Panc1 (cell line): ENCODE measurements at places on chromosomes 12 and 14. TPM values are rescaled to one million over a fixed set of nuclear protein-coding genes. Genes with fewer than 3 reads are reported as not detected.

TOGARAM1 gene
- 11.6 TPM for total RNA-seq

SDSL gene
- 5.8 TPM for total RNA-seq

IL26 gene
- total RNA-seq, result not detected

SPIC gene
- not detected for total RNA-seq

SYCP3 gene
- not detected for total RNA-seq

NXPH4 gene
- total RNA-seq, result 2.1 TPM

NTS gene
- 1.5 TPM for total RNA-seq

B4GALNT3 gene
- 2.3 TPM for total RNA-seq

AMIGO2 gene
- 21.8 TPM for total RNA-seq

SIX6 gene
- not detected for total RNA-seq

RIN3 gene
- 10.9 TPM for total RNA-seq

PTCSC3 gene
- total RNA-seq, result not detected

KERA gene
- total RNA-seq, result not detected

GRCh38 chr14:36258241-36258640 is 62.2 kb downstream of the MBIP start:
- no peak overlapping the region for H3K27ac ChIP-seq
- no peaks in the 10 kb centered on the region for H3K36me3 ChIP-seq
- H3K4me3 ChIP-seq, result no peak overlapping the region
- no peaks in the 10 kb centered on the region for H3K4me1 ChIP-seq
- H3K27me3 ChIP-seq, result peaks cover 3% of the 10 kb centered on the region; the same call in 1 of the 2 replicates
- no peak for DNase-seq

- no peaks in the 10 kb centered on the region for H3K4me1 ChIP-seq
- H3K36me3 ChIP-seq, result no peaks in the 10 kb centered on the region
- no peak overlapping the region for H3K4me3 ChIP-seq
Measured at GRCh38 chr14:90599339-90599738, 202.5 kb downstream of the CALM1 start.

- no peak overlapping the region for H3K27ac ChIP-seq
- H3K4me3 ChIP-seq, result no peak overlapping the region
- peaks cover 4% of the 10 kb centered on the region; the same call in 1 of the 2 replicates for H3K4me1 ChIP-seq
- no peak for DNase-seq
Measured at GRCh38 chr12:57724003-57724935, 14.3 kb downstream of the AGAP2 start.

DNA sequence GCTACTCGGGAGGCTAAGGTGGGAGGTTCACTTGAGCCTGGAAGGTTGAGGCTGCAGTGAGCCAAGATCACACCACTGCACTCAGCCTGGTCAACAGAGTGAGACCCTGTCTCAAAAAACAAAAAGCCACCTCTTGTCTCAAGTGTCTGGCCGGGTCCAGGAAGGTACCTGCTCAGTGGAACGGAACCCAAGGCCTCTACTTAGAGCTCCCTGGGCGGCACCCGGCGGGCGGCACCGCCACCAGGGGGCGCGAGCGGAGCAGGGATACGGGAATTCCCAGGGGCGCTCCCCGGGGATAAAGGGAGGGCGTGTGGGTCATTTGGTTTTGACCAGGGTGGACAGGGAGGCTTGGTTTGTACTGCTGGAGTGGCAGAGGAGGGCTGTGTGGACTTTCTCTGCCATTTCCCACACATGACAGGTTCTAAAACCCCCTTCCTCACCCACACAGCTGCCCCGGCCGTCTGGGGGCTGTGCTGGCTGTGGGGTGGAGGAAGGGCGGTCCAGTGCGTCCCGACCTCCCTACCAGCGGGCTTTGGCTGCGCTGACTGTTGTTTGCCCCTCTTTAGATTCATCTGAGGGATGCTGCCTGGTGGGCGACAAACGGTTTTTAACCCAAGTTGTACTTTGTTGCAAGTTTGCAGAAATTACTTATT is 91.4 kb downstream of the SETD3 start:
- H3K4me3 ChIP-seq, result no peak overlapping the region
- no peaks in the 10 kb centered on the region for H3K27me3 ChIP-seq
- no peaks in the 10 kb centered on the region for H3K4me1 ChIP-seq

DNA sequence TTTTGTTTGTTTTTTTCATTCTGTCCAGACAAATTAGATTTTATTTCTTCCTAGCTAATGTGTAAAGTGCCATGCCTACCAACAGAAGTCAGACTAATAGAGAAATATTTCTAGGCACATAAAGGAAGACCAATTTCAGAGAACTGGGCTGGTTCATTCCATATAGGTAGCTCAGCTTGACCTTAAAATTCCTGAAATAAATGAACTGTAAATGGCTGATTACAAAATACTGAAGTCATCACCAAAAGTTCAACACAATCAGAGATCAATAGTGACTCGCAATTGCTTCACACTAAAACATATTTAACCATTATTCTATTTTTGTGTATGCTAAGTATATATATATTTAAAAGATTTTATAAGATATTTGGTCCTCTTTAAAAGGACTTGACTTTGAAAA is 34.2 kb downstream of the PTPRB start:
- no peaks in the 10 kb centered on the region for H3K4me1 ChIP-seq
- DNase-seq, result no peak
- H3K27ac ChIP-seq, result no peak overlapping the region

DNA sequence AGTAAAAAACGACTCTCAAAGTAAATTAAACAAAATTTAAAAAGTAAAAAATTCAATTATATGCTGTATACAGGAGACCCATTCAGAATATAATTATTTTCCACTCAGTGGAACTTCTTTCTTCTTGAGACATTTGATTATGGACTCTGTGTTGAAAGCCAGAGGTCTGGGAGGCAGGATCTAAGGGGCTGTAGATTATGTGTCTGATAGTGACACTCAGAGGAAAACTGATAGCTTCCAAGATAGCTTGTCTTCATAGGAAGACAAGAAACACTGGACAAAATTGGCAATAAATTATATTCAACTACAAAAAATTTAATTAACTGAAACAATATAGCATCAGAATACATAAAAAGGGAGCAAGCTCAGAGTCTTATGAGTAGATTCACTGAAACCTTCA is 135.8 kb downstream of the KITLG start:
- H3K27ac ChIP-seq, result no peak overlapping the region
- H3K36me3 ChIP-seq, result no peaks in the 10 kb centered on the region
- no peaks in the 10 kb centered on the region for H3K4me1 ChIP-seq

- no peaks in the 10 kb centered on the region for H3K27me3 ChIP-seq
- no peak overlapping the region for H3K4me3 ChIP-seq
- H3K36me3 ChIP-seq, result no peaks in the 10 kb centered on the region
- DNase-seq, result no peak
Measured at GRCh38 chr12:76265424-76266180, 82.6 kb downstream of the BBS10 start.

- DNase-seq, result no peak
- no peaks in the 10 kb centered on the region for H3K4me1 ChIP-seq
- no peaks in the 10 kb centered on the region for H3K36me3 ChIP-seq
- H3K27ac ChIP-seq, result no peak overlapping the region
Measured at GRCh38 chr12:31807773-31808097, 78.9 kb upstream of the AMN1 start.

- H3K27ac ChIP-seq, result no peak overlapping the region
- H3K4me1 ChIP-seq, result no peaks in the 10 kb centered on the region
- no peak overlapping the region for H3K4me3 ChIP-seq
- no peak for DNase-seq
- H3K36me3 ChIP-seq, result no peaks in the 10 kb centered on the region
Measured at GRCh38 chr12:25929142-25929541, 29.3 kb upstream of the RASSF8 start.

GRCh38 chr12:20963762-20964161 is 153.3 kb downstream of the SLCO1B3 start:
- no peak overlapping the region for H3K4me3 ChIP-seq
- H3K36me3 ChIP-seq, result no peaks in the 10 kb centered on the region

- DNase-seq, result no peak
- no peak overlapping the region for H3K4me3 ChIP-seq
- no peaks in the 10 kb centered on the region for H3K36me3 ChIP-seq
- no peaks in the 10 kb centered on the region for H3K4me1 ChIP-seq
Measured at GRCh38 chr14:21278632-21279031, 1.3 kb upstream of the RPGRIP1 start.

- no peak overlapping the region for H3K27ac ChIP-seq
- no peaks in the 10 kb centered on the region for H3K4me1 ChIP-seq
- H3K36me3 ChIP-seq, result no peaks in the 10 kb centered on the region
- H3K27me3 ChIP-seq, result peaks cover 17% of the 10 kb centered on the region
Measured at GRCh38 chr12:57040211-57040610, 9.7 kb downstream of the MYO1A start.

GRCh38 chr12:95258803-95259202 is 41.2 kb downstream of the VEZT start:
- DNase-seq, result no peak
- no peaks in the 10 kb centered on the region for H3K27me3 ChIP-seq
- H3K36me3 ChIP-seq, result peaks cover 26% of the 10 kb centered on the region

DNA sequence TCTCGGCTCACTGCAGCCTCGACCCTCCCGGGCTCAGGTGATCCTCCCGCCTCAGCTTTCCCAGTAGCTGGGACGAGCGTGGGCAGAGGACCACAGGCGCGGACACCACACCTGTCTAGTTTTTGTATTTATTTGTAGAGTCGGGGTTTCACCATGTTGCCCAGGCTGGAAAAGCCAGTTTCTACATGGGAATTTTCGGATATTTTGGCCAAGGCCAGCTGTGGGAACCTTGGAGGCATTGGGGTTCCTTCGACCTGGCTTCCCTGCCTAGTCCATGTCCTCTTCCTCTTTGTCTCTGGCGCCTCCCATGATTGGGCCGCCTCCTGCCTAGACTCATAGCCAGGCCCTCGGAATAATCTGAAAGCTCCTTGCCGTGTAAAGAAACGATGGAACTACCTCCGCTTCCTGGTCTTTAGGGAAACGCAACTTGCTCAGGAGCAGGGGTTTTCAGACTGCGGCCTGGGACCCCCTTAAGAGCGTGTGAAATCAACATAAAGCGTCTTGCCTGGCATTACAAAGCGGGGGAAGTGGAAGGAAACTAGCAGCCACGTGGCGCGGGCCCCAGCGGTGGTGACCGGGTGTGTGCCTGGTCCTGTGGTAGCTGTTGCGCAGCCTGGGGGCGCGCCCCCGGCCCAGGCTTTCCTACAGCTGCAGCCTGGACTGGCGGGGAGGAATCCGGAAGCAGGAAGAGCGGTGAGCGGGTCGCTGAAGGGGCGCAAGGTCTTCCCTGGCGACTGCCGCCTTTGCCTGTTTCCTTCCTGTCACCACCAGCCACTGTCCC is 1.4 kb upstream of the HSP90AA1 start:
- H3K27ac ChIP-seq, result peak overlapping the region; percentile 91
- peaks cover 21% of the 10 kb centered on the region for H3K36me3 ChIP-seq
- H3K4me1 ChIP-seq, result peaks cover 21% of the 10 kb centered on the region
- DNase-seq, result no peak
- no peaks in the 10 kb centered on the region for H3K27me3 ChIP-seq

- no peak overlapping the region for H3K4me3 ChIP-seq
- no peaks in the 10 kb centered on the region for H3K36me3 ChIP-seq
- H3K4me1 ChIP-seq, result no peaks in the 10 kb centered on the region
- no peak for DNase-seq
- H3K27ac ChIP-seq, result no peak overlapping the region
Measured at GRCh38 chr12:13154027-13154538, 42.4 kb upstream of the EMP1 start.

DNA sequence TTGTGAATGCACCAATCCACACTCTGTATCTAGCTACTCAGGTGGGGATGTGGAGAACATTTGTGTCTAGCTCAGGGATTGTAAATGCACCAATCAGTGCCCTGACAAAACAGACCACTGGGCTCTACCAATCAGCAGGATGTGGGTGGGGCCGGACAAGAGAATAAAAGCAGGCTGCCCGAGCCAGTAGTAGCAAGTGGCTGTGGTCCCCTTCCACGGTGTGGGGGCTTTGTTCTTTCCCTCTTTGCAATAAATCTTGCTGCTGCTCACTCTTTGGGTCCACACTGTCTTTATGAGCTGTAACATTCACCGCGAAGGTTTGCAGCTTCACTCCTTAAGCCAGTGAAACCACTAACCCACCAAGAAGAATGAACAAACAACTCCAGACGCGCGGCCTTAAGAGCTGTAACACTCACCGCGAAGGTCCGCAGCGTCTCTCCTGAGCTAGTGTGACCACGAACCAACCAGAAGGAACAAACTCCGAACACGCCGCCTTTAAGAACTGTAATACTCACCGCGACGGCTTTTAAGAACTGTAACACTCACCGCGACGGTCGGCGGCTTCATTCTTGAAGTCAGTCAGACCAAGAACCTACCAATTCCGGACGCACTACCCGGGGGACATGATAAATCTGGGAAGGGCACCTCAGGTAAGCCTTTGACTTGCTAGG is 4.6 kb upstream of the LDHB start:
- no peaks in the 10 kb centered on the region for H3K4me1 ChIP-seq
- no peak overlapping the region for H3K27ac ChIP-seq
- no peak for DNase-seq
- H3K36me3 ChIP-seq, result no peaks in the 10 kb centered on the region; the same call in 1 of the 2 replicates

DNA sequence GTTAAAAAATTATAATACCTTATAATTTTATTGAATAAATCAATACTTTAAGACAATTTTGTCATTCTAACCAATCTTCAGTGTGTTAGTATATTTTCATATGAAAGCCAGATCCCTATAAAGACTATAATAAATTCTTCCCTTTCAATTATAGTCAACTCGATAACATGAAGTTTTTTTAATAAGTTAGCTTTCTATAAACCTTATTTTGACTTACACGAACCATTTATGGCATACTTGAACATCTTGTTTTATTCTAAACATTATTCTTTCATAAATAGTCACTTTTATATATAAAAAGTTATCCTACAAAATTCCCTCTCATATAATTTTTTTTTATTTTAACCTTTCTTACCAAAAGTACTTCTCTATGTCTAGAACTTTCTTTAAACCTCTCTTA is 1002.3 kb downstream of the TMEM121 start:
- H3K36me3 ChIP-seq, result no peaks in the 10 kb centered on the region
- no peaks in the 10 kb centered on the region for H3K27me3 ChIP-seq
- H3K27ac ChIP-seq, result no peak overlapping the region
- H3K4me1 ChIP-seq, result no peaks in the 10 kb centered on the region
- no peak for DNase-seq

- no peak overlapping the region for H3K27ac ChIP-seq
- no peaks in the 10 kb centered on the region for H3K4me1 ChIP-seq
- H3K27me3 ChIP-seq, result no peaks in the 10 kb centered on the region; the same call in 1 of the 2 replicates
Measured at GRCh38 chr12:114667669-114668150, 16.3 kb downstream of the TBX3 start.

DNA sequence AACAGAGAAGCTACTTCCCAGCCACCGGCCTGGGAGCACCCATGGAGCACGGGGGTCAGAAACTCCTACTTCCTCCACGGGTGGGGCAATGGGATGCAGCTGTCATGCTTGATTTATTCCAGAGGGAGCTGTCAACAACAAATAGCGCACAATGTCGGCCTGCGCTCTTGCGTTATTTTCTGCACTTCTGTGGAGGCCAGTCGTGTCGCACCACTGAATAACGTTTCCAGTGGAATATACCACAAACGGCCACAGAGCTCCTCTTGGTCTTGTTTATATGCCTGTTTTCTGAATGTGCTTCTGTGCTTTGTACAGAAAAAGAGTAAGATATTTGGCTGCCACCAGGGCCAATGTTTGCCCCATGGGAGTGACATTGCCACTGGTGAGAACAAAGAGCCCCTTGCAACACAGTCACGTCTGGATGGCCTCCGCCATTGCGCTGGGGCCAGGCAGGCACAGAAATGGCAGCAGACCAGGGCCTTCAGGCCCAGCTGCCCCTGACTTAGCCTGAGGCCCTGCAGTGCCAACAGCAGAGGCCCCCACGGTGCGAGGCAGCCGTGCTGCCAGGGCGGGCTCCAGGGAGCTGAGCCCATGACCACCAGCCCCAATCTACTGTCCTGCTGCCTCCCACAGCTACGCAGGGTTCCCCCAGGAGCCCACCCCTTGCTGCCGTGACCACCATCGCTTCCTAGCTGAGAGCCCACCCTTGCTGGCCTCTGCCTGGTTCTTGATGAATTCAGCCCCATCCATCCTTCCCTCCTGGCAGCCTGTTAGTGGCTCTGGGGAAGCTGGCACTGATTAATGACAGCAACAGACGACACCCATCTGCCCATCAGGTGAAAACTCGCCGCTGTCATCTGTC is 28.9 kb upstream of the TMEM179 start:
- DNase-seq, result no peak
- no peaks in the 10 kb centered on the region for H3K36me3 ChIP-seq
- no peaks in the 10 kb centered on the region; the same call in 1 of the 2 replicates for H3K27me3 ChIP-seq
- no peak overlapping the region for H3K27ac ChIP-seq
- H3K4me1 ChIP-seq, result no peaks in the 10 kb centered on the region
